CD4-positive, alpha-beta T cell (primary cell): ENCODE measurements at places on chromosomes 1 and 21. TPM values are rescaled to one million over a fixed set of nuclear protein-coding genes. Genes with fewer than 3 reads are reported as not detected.

GRCh38 chr1:223706077-223706973 is 6.0 kb upstream of the CAPN2 start:
- peaks cover 11% of the 10 kb centered on the region for H3K4me1 ChIP-seq
- no peak overlapping the region for H3K4me3 ChIP-seq
- H3K27ac ChIP-seq, result no peak overlapping the region

DNA sequence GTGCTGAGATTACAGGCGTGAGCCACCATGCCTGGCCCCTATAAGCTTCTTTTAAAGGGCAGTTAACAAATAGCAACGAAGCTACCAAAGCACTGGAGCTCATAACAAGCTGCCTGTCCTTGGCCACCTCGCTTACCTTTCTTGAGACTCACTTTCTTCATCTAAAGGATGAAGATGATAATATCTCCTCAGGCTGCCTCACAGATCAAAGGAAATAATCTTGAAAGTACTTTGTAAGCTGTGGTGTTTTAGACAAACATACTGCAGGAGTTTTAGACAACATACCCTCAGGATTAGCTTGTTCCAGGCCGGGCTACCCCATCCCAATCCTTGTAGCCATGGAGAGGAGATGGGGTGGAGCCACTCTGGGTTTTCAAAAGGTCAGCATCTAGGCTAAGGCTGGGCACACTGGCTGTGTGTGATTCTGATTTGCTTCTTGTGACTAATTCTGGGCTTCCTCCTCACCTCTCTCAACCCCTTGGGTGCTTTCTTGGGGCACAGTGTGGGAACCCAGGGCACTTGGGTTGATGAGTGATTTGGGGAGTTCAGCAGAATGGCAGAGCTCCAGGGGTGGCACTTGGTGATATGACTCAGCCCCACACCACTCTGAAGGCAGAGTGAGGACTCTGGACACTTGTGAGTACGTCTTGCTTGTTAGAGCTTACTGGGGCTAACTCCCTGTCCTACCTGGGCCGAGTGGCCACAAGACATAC is 5.2 kb downstream of the GPR25 start:
- H3K4me1 ChIP-seq, result peaks cover 56% of the 10 kb centered on the region
- H3K4me3 ChIP-seq, result peak overlapping the region; percentile 1
- H3K36me3 ChIP-seq, result no peaks in the 10 kb centered on the region
- peak overlapping the region; percentile 53 for H3K27ac ChIP-seq
- DNase-seq, result no peak

DNA sequence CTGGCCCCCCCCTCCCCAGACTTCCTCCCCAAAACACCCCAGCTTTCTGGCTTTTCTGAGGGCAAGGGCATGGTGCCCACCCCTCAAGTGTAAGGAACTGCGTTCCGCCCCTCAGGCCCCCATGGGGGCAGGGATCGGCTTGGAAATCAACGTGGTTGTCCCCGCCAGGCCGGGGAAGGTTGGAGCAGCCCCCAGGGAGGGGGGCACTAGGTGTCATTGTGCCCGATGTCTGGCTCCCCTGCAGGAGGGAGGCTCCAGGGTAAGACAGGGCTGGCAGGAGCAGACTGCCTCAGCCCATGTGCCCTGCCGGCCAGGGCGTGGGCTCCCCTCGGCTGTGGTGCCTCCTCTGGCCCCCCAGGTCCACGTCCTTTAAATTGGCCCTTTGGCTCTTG is 7.4 kb upstream of the TFAP2E start:
- H3K4me3 ChIP-seq, result no peak overlapping the region
- H3K36me3 ChIP-seq, result peaks cover 19% of the 10 kb centered on the region
- no peaks in the 10 kb centered on the region for H3K27me3 ChIP-seq
- H3K4me1 ChIP-seq, result peaks cover 27% of the 10 kb centered on the region
- peak; percentile 21 for DNase-seq
- no peak overlapping the region for H3K27ac ChIP-seq

GRCh38 chr1:246661451-246661850 is 62.8 kb upstream of the SCCPDH start:
- no peak overlapping the region for H3K27ac ChIP-seq
- H3K4me3 ChIP-seq, result no peak overlapping the region
- H3K36me3 ChIP-seq, result peaks cover 46% of the 10 kb centered on the region
- no peak for DNase-seq

- H3K27ac ChIP-seq, result no peak overlapping the region
- no peak for DNase-seq
- no peak overlapping the region for H3K4me3 ChIP-seq
- H3K36me3 ChIP-seq, result no peaks in the 10 kb centered on the region
Observed at GRCh38 chr1:153688736-153689328, 10.3 kb downstream of the NPR1 start.

DNA sequence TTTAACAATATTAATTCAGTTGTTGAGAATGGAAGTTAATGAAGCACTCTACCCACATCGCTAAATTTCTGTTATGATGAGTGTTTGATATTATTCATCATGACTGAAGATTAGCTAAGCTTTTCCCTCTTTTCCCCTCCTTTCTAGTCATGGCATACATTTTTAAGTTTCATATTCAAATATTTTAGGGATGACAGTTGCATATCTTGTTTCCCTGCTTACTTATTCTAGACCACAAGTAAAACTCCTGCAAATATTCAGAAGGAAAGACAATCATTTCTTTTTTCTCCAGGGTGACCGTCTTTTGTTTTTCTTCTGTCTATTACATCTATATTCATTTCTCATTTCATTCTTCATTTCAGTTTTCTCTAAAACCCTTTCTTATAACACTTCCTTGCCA is 906.0 kb downstream of the ADGRL2 start:
- H3K27ac ChIP-seq, result no peak overlapping the region
- H3K4me1 ChIP-seq, result no peaks in the 10 kb centered on the region
- H3K27me3 ChIP-seq, result no peaks in the 10 kb centered on the region
- no peak overlapping the region for H3K4me3 ChIP-seq

The LAMC2 gene
- not detected for total RNA-seq

- H3K4me3 ChIP-seq, result no peak overlapping the region
- no peak for DNase-seq
- no peaks in the 10 kb centered on the region for H3K27me3 ChIP-seq
- no peak overlapping the region for H3K27ac ChIP-seq
- peaks cover 72% of the 10 kb centered on the region for H3K4me1 ChIP-seq
- H3K36me3 ChIP-seq, result no peaks in the 10 kb centered on the region
Observed at GRCh38 chr1:203271962-203272632, 33.2 kb upstream of the BTG2 start.

The FBXO42 gene
- 14.3 TPM for total RNA-seq

- no peak for DNase-seq
- H3K4me1 ChIP-seq, result no peaks in the 10 kb centered on the region
- no peak overlapping the region for H3K27ac ChIP-seq
- H3K36me3 ChIP-seq, result no peaks in the 10 kb centered on the region
Observed at GRCh38 chr1:231122143-231122542, 39.7 kb upstream of the TRIM67 start.
